ENCODE measurements at places on chromosomes 12 and 14.

- DNase-seq: no peak
These were observed 49.4 kb downstream of the DYRK2 start for GRCh38 chr12:67697967-67698366.

GRCh38 chr14:77175843-77176242 is 5.8 kb upstream of the TMEM63C start:
- no peak for DNase-seq

- no peak for DNase-seq
These were observed 75.3 kb downstream of the PPFIA2 start for GRCh38 chr12:81683881-81684280.

DNA sequence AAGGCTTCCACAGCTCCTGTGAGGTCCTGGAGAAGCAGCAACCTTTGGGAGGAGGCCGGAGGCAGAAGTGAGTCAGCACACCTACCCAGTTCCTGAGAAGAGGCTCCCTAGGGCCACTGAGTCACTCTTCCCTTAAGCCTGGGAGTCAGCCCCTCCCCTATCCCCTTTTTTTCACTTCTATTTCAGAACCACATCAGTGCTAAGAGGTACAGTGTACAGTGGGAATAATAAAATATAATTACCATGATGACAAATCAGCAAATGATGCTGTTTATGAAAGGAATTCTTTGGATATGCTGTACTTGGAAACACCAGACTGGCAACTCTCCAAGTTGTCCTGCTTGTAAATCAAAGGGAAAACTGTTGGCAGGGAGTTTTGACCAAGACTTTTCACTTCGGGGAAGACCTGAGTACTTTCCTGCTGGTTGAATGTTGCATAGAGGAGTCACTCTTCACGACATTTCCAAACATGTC is 7.8 kb upstream of the TBPL2 start:
- no peak for DNase-seq

GRCh38 chr14:77709412-77709811 is 1.5 kb downstream of the SLIRP start:
- no peak for DNase-seq

DNA sequence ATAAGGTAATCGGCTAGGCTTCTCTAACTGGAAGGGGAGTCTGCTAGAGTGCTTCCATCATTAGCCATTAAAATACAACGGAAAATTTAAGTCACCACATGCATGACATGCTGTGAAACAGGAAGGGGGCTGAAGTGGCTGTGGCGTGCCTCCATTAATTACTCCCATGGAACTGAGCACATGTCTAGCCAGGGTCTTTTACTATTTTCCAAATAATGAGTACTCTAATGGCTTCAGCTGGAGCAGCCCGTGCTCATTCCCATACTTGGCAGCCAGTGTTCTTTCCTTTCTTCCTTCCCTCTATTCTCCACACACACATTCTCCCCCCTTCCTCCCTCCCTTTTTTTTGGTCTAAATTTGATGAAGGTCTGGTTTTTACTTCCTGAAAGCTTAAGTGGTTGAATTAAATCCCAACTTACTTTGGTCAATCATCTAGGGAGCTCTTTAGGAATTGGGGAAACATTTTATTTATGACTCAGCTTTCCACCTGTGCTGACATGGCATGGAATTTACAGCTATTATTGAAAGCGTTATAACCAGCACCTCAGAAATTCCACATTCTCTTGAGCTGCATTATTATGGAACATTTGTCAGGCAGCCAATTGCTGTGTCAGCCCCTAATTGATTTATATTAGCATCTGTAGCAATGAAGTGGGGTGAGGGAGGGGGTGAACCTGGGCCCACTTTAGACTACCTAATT is 72.3 kb downstream of the LRIG3 start:
- DNase-seq: peak; percentile 83

- no peak for DNase-seq
These were observed 54.7 kb downstream of the SUSD6 start for GRCh38 chr14:69666112-69666511.

GRCh38 chr12:32301216-32301615 is 98.1 kb upstream of the FGD4 start:
- DNase-seq: no peak

- DNase-seq: no peak
These were observed 1.6 kb upstream of the PRPH start for GRCh38 chr12:49293056-49293956.

DNA sequence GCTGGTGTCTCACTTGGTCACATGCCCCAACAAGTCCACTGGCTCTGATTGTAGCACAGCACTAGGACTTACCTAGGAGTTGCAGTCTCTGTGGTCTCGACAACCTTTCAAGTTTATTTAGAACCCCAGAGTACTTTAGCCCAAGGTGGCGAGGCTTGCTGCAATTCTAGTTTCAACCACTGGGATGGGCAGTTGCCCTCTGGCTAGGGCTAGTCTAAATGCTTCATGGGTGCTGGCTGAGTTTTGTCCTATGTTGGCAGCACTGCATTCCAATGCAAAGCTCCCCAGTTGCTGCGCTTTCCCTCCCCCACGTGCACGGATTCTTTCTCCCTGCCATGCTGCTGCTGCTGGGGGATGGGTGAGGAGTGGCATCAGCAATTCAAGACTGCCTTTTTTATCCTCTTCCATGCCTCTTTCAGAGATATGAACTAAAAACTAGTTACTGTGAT is 207.9 kb downstream of the SYNE2 start:
- no peak for DNase-seq

DNA sequence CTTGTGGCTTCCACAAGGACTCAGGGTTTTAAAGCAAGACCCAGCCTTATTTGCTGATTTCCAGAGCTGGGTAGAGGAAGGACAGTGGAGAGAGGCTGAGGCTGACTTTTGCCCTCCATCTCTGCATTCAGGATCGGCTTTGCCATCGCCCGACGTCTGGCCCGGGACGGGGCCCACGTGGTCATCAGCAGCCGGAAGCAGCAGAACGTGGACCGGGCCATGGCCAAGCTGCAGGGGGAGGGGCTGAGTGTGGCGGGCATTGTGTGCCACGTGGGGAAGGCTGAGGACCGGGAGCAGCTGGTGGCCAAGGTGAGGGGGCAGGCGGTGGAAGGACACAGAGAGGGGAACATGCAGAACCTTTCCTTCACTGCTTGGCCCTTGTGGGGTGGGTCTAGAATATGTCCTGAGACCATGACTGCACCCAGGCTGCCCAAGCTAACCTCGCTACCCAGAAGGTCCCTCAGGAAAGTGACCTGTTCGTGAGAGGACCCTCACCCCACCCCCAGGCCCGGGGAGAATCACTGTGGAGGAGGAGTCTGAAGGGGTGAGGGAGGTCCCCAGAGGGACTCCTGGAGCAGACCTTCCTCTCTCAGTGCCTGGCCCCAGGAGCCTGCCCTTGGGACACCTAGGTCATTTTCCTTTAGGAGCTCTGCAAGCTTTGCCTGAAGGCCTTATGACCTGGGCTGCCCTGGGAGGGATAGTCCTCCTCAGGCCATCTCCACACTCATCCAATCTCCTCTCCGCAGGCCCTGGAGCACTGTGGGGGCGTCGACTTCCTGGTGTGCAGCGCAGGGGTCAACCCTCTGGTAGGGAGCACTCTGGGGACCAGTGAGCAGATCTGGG is 3.1 kb downstream of the DHRS2 start:
- no peak for DNase-seq

- DNase-seq: no peak
These were observed 36.6 kb upstream of the AMN start for GRCh38 chr14:102885737-102886447.

GRCh38 chr12:8658346-8658745 is 4.3 kb downstream of the MFAP5 start:
- no peak for DNase-seq

DNA sequence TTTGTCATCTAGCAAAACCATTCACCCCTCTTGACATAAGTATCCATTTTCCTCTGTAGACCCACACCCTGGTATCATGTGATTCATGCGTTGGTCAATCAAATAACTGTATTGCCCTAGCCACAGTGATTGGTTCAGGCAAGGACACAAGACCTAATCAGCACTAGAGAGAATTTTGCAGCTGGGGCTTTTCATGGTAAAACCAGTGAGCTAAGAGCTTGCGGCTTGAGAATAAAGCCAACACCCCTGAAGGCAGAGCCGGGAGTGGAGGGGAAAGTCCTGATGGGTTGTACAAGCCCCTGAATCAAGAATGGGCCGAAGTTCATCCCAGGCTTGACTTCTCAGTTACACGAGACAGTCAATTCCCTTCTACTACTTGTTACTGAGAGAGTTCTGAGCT is 33.2 kb upstream of the LTBP2 start:
- DNase-seq: no peak

GRCh38 chr12:53991077-53991460 is 6.1 kb downstream of the HOXC10 start:
- DNase-seq: no peak

DNA sequence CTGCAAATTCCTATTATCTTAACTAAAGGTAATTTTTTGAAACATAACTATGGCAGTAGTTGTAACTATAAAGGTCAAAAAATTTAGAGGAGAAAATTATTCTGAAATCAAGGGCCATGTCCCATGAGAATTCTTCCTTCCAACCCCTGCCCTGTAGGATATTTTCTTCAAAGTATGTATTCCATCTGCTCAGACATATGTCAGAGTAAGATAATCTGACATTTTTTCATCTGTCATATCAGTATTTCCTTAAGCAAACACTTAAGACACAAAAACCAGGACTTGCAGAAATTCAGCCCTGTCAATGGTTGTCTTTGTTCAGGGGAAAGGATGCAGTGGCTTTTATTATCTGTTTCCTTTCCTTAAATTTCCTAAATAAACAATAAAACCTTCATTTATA is 36.3 kb downstream of the ACSS3 start:
- no peak for DNase-seq

DNA sequence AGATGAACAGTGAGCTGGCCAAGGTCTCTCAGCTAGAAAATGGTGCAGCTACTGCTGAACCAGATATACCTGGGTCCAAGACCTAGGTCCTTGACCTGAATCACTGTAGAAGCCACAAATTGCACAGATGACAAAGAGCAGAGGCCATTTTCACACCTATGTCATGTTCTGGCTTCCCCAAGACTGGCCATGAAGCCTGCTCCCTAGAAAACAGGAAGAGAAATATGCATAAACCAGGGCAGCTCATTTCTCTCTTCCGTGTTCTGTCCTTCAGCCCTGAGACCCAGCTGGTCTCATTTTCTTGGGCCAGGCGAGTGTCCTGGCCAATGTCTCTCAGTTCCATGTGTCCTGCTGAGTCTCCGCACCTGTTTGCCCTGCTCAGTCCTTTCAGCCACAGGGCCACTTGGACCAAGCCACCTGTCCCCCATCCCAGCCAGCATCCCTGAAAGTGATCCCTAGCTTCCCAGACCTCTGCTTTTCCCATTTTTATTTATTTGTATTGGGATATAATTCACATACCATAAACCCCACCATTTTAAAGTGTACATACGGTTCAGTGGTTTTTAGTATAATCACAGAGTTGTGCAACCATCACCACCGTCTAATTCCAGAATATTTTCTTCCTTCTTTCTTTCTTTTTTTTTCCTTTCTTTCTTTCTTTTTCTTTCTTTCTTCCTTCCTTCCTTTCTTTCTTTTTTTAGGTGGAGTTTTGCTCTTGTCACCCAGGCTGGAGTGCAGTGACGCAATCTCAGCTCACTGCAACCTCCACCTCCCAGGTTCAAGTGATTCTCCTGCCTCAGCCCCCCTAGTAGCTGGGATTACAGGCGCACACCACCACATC is 27.0 kb downstream of the P2RX7 start:
- DNase-seq: no peak

GRCh38 chr12:113395119-113395518 is 8.6 kb downstream of the SDS start:
- DNase-seq: no peak

- DNase-seq: no peak
These were observed 36.0 kb downstream of the CPM start for GRCh38 chr12:68896881-68897540.

GRCh38 chr12:8891976-8892375 is 22.3 kb upstream of the PHC1 start:
- DNase-seq: no peak

- no peak for DNase-seq
These were observed 6.6 kb upstream of the ABCD2 start for GRCh38 chr12:39626033-39626814.

DNA sequence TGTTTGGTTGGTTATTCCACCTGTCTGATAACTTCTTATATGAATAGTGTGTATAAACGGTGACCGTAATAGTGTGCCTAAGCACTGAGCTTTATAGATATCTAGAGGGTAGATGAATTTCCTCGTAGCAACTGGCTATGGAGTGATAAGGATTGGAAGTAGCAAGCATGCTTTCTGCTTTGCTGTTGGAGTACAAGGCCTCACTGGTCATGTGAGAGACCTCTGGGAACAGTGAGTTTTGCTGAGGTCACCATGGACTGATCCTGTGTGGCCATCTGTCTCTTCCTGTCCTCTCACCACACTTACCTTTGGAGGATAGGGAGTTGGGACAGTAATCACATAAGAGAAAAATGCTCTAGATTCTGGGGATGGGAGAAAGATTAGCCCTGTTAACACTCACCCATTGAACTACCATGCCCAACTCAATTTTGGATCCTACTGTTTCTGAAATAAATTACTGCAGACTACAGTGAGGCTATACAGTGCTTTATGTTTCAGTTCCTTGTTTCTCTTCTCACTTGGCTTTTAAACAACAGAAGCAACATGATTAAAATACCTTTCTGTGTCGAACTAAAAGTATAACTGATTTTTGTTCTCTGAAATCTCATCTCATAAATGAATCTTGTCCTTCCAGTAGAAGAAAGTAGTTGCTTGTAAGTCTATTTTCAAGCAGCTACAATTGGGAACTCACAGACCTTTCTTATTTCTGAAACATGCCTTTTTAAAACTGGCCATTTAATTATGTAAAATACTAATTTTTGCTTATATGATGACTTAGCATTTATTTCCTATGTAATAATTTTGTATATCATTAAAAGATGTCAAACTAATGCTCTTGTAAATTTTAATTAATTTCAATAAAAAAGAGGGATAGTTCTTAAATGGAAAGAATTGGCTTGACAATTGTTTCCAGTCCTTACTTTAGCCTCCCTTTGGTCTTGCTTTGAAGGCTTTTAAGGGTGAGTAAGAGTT is 8.3 kb downstream of the TMX1 start:
- no peak for DNase-seq

- DNase-seq: no peak
These were observed 69.3 kb upstream of the ADAMTS20 start for GRCh38 chr12:43621262-43621661.

DNA sequence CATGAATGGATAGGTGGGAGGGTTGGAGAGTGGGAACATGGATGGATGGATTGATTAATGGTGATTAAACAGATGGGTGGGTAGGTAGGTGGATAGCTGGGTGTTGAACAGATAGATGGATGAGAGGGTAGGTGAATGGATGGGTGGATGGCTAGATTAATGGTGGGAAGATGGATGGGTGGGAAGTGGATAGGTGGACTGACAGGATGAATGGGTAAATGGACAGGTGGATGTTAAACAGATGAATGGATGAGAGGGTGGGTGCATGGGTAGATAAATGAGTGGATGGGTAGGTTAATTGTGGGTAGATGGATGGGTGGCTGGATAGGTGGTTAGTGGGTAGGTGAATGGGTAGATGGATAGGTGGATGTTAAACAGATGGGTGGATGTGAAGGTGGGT is 147.0 kb upstream of the NOS1 start:
- DNase-seq: no peak

- DNase-seq: no peak
These were observed 6.5 kb downstream of the CCDC60 start for GRCh38 chr12:119341020-119341419.

All from forelimb muscle (tissue), 1 donor.